Stimulated activated CD4-positive, alpha-beta T cell treated with anti-CD3 and anti-CD28 coated beads, Interleukin-1b, Interleukin-23, amount 100 ng/mL, for 4 hours (primary cell): ENCODE measurements at places on chromosomes 3 and 15.
A peak's percentile ranks its signal among the peaks of the same experiment; 100 is the strongest.

- DNase-seq: no peak
These were observed 7.3 kb downstream of the ZNF106 start for GRCh38 chr15:42483677-42484076.

- no peak for DNase-seq
These were observed 106.6 kb downstream of the KCNH8 start for GRCh38 chr3:19254784-19255338.

DNA sequence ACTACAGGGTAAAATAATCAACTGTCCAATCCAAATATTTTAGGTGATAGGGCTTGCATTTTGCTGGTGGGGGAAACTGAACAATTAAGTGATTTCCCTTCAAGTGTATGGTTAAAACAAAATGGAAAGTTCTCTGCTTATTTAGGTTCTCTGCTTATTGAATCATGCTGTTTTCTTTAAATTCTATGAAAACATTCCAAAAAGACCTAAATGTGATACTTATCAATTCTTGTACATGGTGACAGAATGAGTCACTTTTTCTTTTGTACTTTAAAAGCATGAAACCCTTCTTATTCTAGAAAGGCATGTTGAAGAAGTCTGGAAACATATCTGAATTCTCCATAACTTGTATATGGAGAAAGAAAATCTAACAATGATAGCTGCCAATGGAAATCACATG is 192.6 kb downstream of the FMN1 start:
- DNase-seq: no peak

GRCh38 chr15:39213385-39213840 is 367.5 kb upstream of the THBS1 start:
- no peak for DNase-seq

DNA sequence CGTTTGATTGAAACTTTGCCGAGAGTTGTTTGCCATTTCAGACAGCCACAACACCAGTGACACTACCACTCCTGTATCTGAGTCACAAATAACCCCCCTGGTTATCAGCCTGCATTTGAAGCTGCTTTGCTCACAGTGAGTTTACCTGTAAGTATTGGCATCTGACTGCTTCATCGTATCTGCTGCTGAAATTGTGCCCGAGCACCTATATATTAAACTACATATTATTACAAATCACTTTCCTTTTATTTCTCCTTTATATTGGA is 39.2 kb upstream of the SPSB4 start:
- DNase-seq: no peak

GRCh38 chr3:186044968-186045367 is 63.9 kb downstream of the ETV5 start:
- no peak for DNase-seq

GRCh38 chr15:34642247-34642646 is 58.8 kb upstream of the GOLGA8B start:
- DNase-seq: no peak

DNA sequence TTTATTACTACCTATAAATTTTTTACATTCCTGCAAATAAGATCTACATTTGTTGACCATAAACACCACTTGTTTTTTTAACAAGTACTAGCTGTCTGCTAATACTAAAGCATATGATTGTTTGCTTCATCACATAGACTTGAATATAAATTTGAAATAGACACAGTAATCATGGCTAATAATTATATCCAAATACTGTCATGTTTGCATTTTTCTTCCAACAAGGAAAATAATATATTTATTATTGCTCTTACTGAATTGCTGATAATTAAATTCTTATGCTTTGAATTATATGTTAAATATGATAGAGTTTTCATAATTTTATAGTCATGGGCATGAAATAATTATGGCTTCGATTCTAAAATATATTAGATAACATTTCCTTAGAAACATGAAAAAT is 40.5 kb downstream of the HDC start:
- no peak for DNase-seq

DNA sequence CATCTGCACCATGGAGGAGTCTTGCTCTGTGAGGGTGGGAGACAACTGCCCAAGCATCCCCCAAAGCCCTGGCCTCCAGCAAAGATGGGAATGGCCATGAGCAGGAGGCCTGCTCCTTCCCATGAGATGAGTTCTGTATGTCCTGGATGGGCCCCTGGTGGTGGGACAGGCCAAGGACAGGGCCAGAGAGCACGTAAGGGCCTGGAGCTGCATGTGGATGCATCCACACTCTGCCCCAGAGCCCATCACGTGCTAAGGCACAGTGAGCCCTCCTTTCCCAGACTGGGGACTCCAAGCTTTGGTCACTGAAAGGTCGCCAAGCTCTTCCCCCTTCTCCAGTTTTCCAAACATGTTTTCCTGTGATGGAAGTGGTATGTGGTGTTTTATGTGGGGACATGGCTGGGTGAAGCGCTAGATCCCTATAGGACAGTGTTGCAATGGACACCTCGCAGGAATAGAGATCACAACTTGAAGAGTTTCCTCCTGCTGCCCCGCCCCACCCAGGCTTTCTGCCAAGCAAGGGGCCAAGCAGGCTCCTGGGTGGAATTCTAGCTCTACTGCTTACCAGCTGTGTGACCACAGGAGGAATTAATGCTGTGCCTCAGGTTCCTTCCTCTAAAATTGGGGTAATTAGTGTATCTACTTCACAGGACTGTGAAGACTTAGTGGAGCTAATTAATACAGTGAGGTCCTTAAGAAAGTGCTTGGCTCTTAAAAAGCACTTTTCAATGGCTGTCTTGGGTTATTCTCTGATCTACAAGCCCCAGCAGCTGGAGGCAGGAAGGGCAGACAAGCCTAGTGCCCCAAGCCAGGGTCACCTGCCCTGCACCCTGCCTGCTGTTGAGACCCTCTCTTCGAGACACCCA is 106.4 kb upstream of the RPL32 start:
- DNase-seq: no peak

DNA sequence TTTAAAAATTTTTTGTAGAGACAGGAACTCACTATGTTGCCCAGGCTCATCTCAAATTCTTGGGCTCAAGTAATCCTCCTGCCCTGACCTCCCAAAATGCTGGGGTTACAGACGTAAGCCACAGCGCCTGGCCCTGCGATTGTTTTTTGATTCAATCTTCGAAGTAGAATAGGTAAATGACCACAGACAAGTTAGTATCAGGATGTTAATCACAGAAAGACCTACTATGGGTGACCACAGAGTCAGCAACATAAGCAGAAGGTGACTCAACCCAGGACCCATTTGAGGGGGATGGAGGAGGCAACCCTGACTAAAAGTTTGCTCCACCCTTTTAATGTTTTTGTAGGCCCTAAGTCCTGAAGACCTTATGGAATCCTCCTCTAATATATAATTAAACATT is 10.0 kb upstream of the USP3 start:
- DNase-seq: no peak

DNA sequence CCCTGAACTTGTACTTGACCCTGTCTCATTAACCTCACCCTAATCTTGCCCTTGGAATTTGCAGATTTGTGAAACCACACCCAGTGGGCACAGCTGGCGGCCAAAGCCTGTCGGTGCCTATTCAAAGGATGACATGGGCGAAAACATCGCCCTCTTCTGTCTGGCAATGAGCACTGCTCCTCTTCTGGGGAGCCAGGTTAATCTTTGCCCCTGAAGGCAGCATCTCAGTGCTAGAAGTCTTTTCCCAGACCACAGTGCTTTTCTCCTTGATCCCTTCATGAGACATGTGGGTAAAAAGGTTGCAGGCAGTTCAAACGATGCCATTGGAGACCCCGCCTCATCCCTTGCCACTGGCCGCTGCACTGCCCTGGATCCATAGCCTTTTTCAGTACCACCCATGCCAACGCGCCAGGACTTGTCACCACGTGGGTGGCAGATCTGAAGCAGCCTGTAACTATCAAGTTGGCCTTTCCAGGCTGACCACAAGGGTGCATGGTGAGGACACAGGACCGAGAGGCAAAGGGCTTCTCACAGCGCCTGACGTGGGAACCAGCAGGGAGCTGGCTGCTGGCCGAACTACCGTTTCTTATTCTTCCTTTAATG is 6.5 kb upstream of the DNASE1L3 start:
- peak; percentile 46 for DNase-seq

DNA sequence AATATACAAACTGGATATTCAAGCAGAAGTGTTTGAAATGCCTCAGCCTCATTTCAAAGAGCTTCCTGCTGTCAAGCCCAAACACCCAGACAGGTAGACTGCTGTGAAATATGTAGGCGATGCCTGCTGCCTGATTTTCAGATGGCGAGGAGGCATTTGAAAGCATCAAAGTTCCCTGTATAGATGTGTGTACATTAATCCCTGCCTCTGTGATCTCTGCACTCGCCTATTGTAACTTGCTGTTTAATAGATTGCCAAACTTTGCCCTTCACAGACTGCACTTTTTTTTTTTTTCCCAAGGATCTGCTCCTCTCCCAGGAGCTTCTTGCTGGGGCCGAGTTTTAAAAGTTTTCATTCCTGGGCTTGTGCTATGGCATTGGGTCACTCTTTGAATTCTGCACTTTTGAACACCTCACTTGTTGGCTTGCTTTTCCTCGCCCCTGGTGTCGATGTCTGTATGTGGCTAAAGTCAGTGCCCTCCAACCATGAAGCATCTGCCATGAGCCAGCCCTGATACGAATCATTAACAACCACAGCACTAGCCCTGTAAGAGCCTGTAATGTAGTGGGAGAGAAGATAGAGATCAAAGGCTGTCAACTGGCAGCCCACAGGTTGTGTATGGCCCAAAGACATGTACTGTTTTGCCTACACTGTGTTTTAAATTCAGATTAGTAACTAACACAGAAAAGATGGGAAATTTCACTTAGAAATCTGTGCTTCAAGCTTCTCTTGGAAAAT is 287.6 kb upstream of the ICE2 start:
- no peak for DNase-seq

- no peak for DNase-seq
These were observed 29.8 kb downstream of the STT3B start for GRCh38 chr3:31562525-31562924.

DNA sequence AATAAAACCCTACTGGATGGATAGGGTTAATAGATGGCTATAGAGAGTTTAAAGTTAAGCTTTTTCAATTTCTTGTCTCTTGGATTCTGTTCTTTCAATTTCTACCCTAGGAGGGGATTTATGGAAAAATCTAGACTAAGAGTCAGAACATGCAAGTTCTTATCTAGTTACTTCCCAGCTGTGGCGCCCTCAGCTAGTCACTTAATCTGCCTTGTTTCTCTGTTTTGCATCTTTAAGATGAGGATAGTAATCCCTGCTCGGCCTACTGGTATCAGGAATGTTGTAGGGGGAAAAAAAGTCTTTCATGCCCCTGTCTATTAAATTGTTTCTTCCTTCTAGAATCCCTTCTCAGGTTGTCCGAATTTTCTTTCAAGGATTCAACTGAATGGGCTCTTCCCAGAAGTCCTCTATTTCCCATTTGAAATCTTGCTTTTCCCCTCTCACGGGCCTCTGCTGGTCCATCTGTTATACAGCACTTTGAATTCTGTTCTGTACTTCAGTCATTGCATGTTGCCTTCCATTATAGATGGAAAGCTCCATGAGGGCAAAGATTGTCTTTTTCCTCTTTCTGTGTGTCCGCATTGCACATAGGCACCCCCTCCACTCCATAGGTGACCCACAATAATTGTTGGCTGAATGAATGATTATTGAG is 4.4 kb downstream of the KCTD6 start:
- no peak for DNase-seq

DNA sequence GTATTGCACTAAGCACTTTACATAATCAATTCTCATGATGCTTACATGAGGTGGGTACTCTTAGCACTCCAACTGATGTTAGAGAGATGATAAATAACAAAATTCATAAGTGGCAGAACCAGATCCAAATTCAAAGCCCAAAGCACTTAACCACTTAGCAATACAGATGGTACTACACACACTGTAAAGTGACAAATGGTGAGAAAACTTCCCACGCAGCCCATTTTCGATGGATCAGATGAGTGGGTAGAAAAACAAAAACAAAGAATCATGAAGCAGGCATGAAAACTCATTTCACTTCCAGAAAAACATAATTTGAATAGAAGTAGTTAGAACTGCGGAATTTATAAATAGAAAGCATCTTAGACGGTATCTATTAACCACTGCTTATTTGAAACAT is 66.2 kb downstream of the FRMD4B start:
- no peak for DNase-seq

DNA sequence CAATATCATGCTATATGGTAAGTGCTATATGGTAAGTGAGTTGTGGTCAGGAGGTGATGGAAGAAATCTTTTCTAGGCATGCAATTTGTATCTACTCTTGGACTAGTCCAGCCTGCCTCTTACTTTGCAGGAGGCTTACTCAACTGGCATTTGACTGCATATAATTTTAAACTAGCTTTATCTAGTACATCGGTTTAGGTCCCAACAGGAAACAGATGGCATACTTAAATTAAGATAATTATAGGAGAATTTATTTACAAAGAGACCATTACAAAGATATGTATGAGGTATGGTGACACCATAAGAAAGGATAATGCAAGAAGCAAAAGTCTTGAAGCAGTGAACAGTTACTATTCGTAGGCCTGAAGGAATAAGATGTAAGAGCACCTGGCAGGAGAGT is 7.8 kb downstream of the SLC28A2 start:
- no peak for DNase-seq

DNA sequence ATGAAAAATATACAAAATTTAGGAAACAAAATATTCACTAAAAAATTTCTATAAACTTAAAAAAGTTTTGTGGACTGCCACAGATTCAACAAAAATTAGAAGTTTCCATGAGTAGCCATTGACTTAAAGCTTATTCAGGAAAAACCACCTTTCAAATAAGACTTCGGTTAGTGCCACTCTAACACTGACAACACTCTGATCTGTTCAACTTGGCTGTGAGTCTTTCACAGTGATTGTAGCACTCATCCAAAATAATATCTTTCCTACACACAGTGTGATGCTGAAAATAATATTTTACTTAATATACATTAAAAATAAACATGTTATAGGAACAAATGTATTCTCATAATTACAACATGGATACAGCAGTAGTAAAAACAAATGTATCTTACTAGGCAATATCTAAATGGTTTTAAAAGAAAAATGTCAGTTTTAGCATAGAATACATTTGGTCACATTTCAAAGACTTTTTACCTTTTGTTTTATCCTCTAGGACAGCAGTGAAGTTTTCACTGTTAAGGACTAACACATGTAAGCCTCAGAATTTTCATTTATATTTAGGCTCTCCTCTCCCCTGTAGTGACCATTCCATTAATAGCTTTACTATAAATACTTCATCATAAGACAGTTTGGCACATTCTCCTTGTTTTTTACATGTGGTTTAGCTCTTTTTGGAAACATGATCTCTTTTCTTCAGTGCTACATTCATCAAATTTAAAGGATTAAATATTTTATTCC is at the start of gene ASB14:
TSS of gene ASB14 (minus strand) at position 527 of the 738 bp plus-strand sequence. CDS start 652 bp downstream, outside the sequence.
- no peak for DNase-seq

GRCh38 chr3:156317462-156318074 is 197.2 kb downstream of the KCNAB1 start:
- DNase-seq: no peak

- no peak for DNase-seq
These were observed 84.4 kb upstream of the MEX3B start for GRCh38 chr15:82130248-82130647.

GRCh38 chr3:64048631-64049061 is 25.4 kb upstream of the PSMD6 start:
- no peak for DNase-seq
